ENCODE measurements at places on chromosomes 16 and 17.
A peak's percentile ranks its signal among the peaks of the same experiment; 100 is the strongest.

- DNase-seq: no peak
- H3K4me3 ChIP-seq: no peak overlapping the region
- no peaks in the 10 kb centered on the region for H3K4me1 ChIP-seq
- peaks cover 19% of the 10 kb centered on the region for H3K36me3 ChIP-seq
Observed at GRCh38 chr16:84461413-84462295, 42.8 kb downstream of the MEAK7 start.

- H3K4me3 ChIP-seq: no peak overlapping the region
- no peak overlapping the region for H3K27ac ChIP-seq
- H3K27me3 ChIP-seq: no peaks in the 10 kb centered on the region
- peaks cover 2% of the 10 kb centered on the region for H3K4me1 ChIP-seq
- peaks cover 11% of the 10 kb centered on the region for H3K36me3 ChIP-seq
- no peak for DNase-seq
Observed at GRCh38 chr17:72937707-72938106, 154.8 kb downstream of the SLC39A11 start.

DNA sequence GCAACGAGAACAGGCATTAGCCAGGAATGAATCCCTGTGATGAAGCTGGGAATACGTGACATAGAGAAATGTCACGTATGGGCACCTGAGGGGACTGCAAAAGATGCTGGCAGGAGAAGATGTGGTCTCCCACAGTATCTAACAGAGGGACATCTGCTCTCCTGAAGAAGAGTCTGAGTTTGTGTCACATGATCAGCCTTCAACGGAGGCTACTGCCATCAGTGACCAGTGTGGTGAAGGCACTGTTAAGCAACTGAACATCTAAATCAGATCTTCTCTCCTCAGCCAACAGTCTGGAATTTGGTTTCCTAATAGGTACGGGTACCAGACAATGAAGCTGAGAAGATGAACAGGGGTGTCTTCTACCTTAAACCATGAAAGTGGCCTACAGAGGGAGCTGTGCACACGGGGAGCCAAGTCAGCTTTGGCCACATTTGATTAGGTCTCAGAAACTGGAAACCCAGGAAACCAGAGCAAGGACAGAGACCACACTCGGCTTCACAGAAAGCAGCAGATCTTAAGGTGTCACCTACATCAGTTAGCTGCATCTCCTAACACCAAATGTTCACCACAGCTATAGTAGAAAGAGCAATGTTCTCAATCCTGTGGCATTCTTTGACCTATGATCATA is 41.8 kb downstream of the BRD7 start:
- H3K4me3 ChIP-seq: no peak overlapping the region
- DNase-seq: peak; percentile 14
- peaks cover 18% of the 10 kb centered on the region for H3K4me1 ChIP-seq
- H3K27me3 ChIP-seq: no peaks in the 10 kb centered on the region
- peak overlapping the region; percentile 68 for H3K27ac ChIP-seq

GRCh38 chr17:67696347-67696746 is 21.4 kb upstream of the NOL11 start:
- H3K36me3 ChIP-seq: no peaks in the 10 kb centered on the region
- H3K4me1 ChIP-seq: peaks cover 2% of the 10 kb centered on the region
- no peak overlapping the region for H3K4me3 ChIP-seq

GRCh38 chr17:79923974-79924638 is 84.9 kb upstream of the CBX4 start:
- H3K27me3 ChIP-seq: peaks cover 6% of the 10 kb centered on the region
- no peak for DNase-seq
- no peak overlapping the region for H3K4me3 ChIP-seq
- peaks cover 18% of the 10 kb centered on the region for H3K4me1 ChIP-seq

DNA sequence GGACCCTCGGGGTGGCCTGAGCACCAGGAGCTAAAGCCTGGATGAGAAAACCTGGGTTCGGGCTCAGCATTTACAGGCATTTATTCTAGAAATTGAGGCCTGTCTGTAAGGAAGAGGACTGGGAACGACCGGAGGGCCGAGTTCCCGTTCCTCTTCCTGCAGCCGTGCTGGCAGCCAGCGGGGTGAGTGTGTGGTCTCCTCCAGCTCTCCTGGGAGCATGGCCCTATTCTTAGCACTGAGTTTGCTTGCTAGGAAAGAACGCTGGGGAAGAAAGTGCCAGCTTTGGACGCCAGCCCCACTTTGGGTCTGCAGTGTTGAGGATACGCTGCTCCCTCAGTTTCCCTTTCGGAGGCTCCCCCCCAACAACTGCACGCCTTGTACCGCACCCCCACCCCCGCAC is 49.6 kb downstream of the MGAT5B start:
- DNase-seq: no peak
- H3K27ac ChIP-seq: no peak overlapping the region
- peaks cover 18% of the 10 kb centered on the region for H3K27me3 ChIP-seq
- H3K4me3 ChIP-seq: no peak overlapping the region
- H3K4me1 ChIP-seq: no peaks in the 10 kb centered on the region
- H3K36me3 ChIP-seq: no peaks in the 10 kb centered on the region

- H3K4me3 ChIP-seq: peak overlapping the region; percentile 33
- H3K27ac ChIP-seq: no peak overlapping the region
- no peaks in the 10 kb centered on the region for H3K27me3 ChIP-seq
- peaks cover 32% of the 10 kb centered on the region for H3K4me1 ChIP-seq
- DNase-seq: no peak
Observed at GRCh38 chr17:42118545-42118944, 2.6 kb downstream of the KAT2A start.

DNA sequence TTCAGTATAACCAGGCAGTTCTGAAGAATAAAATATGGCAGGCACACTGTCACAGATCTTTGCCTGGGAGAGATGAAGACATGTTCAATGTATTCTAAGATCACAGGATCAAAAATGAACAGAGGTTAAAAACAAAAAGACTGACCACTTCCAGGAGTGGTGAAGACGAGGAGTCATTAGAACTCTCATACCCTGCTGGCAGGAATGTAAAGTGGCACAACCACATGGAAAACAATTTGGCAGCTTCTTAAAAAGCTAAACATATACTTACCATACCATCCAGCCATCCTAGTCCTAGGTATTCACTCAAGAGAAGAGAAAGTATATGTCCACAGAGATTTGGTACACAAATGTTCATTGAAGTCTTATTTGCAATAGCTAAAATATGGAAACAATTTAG is 406.3 kb downstream of the NPIPA8 start:
- peaks cover 6% of the 10 kb centered on the region for H3K27me3 ChIP-seq
- H3K4me3 ChIP-seq: no peak overlapping the region
- DNase-seq: no peak
- H3K36me3 ChIP-seq: peaks cover 1% of the 10 kb centered on the region
- H3K4me1 ChIP-seq: no peaks in the 10 kb centered on the region

DNA sequence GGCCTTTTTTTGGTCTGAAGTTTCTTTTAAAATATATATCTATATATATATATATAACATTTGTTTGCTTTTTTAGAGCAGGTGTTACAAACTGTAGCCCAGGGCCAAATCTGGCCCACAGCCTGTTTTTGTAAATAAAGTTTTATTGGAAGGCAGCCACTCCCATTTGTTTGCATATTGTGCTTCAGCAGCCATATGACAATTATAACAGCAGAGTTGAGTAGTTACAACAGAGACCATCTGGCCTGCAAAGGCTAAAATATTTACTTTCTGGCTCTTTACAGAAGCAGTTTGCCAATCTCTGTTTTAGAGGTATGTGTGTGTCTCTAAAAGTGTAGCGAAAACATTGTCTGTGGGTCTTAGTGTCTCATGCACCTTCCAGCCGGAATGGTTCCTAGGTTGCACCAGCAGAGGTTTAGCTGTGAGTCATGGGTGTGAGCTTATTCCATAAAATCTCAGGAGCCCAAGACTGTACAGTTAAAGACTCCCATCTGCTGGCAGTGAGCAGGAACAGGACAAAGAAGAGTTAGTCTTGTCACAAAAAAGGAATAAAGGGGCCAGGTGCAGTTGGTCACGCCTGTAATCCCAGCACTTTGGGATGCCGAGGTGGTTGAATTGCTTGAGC is 23.8 kb downstream of the LCMT1 start:
- no peak for DNase-seq
- H3K4me3 ChIP-seq: no peak overlapping the region
- no peak overlapping the region for H3K27ac ChIP-seq
- no peaks in the 10 kb centered on the region for H3K4me1 ChIP-seq
- H3K27me3 ChIP-seq: no peaks in the 10 kb centered on the region

DNA sequence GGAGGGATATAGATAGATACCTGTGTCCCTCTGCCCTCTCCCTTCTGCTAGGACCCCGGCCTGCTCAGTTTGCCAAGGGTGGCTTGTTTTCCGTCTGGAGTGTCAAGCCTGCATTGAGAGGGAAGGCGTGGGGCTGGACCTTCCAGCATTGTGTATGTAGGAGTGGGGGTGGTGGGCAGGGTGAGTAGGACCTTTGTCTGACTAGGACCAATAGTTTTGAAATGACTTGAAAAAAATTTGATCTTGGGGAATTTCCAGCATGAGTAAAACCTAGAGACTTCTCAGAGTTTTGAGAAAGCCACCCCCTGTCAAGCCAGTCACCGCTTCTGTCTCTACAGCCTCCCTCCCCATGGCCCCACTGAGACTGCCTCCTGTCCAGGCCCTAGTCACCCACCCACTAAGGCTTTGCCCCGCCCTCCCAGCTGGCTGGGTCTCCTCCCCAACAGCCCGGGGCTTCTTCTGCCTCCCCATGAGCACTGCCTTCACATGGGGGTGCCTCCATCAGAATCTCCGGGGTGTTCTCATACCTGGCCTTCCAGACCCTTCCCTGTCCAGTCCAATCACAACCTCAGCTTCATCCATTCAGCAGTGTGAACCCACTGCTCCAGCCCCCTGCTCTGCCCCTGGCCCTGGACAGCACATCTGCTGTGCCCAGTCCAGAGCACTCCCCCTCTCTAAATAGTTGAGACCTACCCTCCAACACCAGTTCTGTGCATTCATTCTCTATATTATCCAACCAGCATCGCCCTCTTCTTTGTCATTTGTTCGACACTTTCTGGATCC is 207.0 kb downstream of the MSI2 start:
- H3K4me3 ChIP-seq: no peak overlapping the region
- no peaks in the 10 kb centered on the region for H3K27me3 ChIP-seq
- peaks cover 50% of the 10 kb centered on the region for H3K4me1 ChIP-seq
- H3K27ac ChIP-seq: peak overlapping the region; percentile 80

- H3K27ac ChIP-seq: no peak overlapping the region
- peaks cover 44% of the 10 kb centered on the region for H3K36me3 ChIP-seq
- DNase-seq: no peak
- H3K4me1 ChIP-seq: no peaks in the 10 kb centered on the region
- H3K27me3 ChIP-seq: no peaks in the 10 kb centered on the region
- no peak overlapping the region for H3K4me3 ChIP-seq
Observed at GRCh38 chr16:68972720-68973119, 129.4 kb downstream of the TANGO6 start.

DNA sequence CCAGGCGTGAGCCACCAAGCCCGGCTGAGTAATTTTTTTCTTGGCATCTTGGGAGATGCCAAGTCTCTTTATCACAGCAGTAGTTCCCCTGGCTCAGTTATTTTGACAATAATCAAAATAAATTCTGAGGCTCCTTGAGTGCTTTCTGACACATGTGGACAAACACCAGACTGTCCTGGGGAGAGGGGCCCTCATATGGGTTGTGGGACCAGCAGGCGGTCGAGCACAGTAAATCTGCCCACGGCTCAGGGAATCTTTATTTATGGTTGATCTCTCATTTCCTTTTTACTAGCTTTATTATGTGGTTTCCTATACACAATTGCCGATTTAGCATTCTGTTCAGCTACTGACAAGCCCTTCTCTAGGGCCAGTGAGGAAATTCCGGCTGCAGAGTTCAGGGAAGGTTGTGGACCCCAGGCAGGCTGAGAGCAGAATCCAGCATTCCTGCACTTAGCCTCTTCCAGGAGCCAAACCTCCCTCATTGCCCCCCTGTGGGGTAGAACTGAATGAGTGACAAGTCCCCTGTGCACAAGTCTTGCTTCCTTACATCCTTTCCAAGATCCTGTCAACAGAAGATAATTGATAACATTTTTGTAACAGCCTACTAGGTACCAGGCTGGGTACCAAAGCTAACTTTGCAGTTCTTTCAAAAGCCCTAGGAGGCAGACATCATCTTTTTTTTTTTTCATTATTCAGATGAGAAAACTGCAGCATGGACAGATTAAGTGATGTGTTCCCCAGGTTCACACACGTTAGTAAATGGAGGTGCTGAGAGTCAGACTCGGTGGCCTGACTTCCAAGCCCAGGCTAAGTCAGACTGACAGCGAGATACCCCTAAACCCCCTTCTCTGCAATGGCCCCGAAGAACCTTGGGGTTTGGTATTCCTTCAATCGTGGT is 40.2 kb downstream of the HS3ST3B1 start:
- H3K27me3 ChIP-seq: peaks cover 12% of the 10 kb centered on the region
- DNase-seq: no peak
- peaks cover 2% of the 10 kb centered on the region for H3K36me3 ChIP-seq
- H3K4me1 ChIP-seq: peaks cover 2% of the 10 kb centered on the region
- H3K27ac ChIP-seq: no peak overlapping the region
- no peak overlapping the region for H3K4me3 ChIP-seq

- H3K27ac ChIP-seq: no peak overlapping the region
- H3K4me3 ChIP-seq: no peak overlapping the region
- DNase-seq: no peak
Observed at GRCh38 chr17:49522357-49522890, 27.3 kb downstream of the NGFR start.

DNA sequence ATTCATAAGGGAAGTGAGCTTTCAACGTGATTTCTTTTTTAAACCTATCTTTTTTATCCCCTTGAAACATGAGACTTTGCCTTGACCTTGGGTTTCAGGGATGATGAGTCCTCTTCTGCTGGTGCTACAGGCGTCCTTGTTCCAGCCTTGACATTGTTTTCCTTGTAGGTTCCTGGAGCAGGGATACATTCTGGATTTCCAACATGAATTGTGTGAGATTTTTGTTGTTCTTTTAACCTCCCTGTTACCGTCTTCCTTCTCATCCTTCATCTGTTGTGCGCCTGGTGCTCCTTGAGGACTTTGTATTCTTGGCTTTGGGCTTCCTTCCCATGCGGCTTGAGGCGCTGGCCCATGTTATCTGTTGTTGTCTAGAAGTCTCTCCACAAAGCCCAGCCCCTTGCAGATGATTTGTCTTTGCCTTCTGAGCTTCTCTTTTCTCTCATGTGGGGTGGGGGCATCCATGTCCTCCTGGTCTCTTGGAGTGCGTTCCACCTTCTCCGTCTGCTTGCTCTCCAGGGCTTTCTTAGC is 283.6 kb downstream of the SNX29 start:
- no peak overlapping the region for H3K4me3 ChIP-seq
- peaks cover 19% of the 10 kb centered on the region for H3K4me1 ChIP-seq
- no peaks in the 10 kb centered on the region for H3K27me3 ChIP-seq
- DNase-seq: no peak
- peaks cover 23% of the 10 kb centered on the region for H3K36me3 ChIP-seq
- no peak overlapping the region for H3K27ac ChIP-seq

Data from memory B cell (primary cell).